Femur (tissue), 1 donor: ENCODE measurements at places on chromosomes 12 and 14.

- DNase-seq = no peak
These were observed 266.9 kb downstream of the RASSF9 start for GRCh38 chr12:85569261-85569660.

DNA sequence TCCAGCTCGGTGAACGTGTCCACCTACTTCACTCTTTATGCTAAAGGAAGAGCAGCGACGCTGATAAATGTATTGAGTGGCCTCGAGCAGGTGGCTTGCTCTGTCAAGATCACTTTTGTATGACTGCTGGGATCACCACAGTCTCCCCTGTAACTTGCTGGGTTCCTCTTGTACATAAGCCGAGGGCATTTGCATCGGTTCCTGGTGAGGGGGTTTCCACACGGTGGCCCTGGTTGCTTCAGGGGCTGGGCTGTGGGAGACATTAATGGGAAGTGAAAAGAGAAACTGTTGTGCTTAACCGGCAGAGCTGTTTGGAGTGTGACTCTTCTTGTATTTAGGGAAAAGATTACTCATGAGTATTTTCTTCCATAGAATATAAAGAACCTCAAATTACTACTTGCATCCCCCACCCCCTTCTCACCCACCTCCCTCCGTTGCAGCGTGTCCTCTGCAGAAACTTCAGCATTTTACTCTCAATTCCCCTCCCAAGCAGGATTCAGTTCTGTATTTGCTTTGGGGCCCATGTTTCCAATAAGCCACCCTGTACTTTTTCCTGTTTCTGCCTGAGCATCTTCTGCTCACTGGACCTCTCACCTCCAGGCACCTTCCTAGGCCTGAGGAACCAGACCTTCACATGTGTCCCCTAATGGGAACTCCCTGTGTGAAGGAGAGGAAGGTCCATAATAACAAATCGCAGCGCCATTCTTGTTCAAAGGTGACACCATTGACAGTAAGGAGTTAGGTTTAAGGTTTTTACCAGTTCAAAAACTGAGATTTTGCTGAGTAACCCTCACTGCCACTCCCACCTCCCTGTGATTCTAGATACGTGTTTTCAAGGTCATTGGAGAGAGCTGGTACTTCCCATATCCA lies 187.0 kb downstream of the ETV6 start:
- peak; percentile 70 for DNase-seq

DNA sequence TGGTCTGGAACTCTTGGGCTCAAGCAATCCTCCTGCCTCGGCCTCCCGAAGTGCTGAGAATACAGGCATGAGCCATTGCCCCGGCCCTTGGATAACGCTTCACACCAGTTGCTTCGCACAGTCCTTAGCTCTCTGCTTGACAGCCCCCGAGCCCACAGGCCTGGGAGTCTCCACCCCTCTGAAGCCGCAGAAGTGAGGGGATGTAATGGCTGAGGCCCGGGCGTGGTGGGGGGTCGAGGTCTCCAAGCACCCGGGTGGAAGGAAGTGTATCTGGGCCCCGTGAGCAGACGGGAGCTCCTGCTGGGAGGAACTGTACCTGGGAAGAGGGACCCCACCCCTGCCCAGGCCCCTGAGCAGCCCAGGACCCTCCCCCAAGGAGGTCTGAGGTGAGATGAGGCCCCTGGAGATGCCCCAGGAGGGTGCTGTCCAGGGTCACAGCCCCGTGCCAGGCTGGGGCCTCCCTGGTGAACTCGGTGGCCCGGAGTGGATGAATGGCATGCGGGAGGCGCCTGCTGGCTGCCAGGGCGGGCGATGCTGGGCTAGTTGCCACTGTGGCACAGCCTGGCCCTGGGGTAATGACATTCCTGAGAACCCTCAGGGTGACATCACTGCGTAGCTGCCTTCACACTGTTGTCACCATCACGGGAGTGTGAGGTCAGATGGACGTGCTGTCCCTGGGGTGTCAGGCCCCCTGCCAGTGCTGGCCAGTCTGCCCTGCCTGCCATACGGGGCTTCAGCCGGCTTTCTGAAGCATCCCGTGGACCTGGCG lies 48.9 kb downstream of the KIF26A start:
- DNase-seq = no peak

- DNase-seq = no peak
These were observed 357.4 kb downstream of the TMEM117 start for GRCh38 chr12:44193281-44193680.

- no peak for DNase-seq
These were observed 28.0 kb downstream of the NELL2 start for GRCh38 chr12:44847888-44848702.

DNA sequence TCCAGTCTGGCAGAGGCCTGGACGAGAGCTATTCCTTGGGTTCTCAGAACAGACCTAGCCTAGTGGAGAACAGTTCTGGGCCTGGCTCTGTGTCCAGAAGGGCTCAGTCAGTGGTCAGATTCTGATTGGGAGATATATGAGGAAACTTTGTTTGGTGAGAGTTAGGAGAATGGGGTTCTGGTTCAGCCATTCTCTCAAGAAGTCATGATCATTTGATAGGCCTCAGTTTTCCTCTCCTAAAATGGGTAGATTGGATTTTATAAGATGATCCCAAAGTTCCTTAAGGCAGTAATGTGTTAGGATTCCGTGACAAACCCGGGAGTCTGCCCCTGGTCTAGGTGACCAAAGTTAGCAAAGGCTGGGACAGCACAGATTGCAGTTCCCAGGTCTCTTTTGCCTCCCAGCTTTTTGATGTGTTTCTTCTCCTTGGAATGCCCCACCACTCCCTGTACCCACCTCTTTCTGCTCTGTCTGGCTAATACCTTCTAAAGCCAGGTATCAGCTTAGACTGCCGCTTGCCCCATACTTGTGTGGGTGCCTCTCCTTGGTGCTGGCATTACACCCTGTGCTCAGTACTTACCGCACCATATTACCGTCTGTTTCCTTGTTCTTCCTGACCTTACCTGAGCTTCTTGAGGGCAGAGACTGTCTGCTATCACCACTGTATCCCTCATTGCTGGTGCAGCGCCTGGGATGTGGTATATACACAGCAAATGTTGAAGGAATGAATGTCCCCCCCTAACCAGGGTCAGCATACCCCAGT lies 25.5 kb downstream of the SUSD6 start:
- DNase-seq = no peak
